ENCODE measurements at places on chromosomes 11 and 22.

DNA sequence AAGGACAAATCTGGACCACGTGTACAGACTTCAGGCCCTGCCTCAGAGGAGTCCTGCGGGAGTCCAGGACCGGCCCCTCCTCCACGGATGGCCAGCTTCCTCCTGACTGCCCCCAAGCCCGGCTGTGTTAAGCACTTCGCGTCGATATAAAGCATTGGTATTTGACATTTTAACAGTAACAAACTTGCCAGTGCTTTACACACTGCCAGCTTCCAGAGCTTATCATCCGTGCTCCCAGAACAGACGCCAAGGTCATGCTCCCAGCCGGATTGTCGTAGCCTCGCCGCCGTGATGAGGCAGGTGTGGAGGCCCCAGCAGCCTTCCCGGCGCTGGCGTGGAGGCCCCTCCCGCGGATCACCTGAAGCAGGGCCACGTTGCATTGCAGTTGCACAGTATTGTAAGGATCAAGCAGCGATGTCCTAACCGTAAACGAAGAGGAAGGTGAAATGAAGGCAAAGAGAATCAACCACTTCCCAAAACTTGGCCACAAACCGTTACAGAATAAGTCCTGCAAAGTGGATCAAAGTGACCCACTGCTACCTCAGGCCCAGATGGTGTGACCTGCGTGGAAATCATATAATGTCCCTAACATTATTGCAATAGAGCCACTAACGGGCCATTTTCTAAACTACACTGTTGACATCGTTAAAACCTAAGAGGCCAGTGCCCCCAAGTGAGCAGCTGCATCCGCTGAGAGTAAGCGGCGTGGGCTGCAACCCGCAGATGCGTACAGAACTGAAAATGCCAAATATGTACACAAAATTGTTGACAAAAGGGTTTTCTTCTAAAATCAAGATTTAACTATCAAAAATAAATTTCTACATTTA is 51.6 kb downstream of the CERK start:
- no peak for DNase-seq

DNA sequence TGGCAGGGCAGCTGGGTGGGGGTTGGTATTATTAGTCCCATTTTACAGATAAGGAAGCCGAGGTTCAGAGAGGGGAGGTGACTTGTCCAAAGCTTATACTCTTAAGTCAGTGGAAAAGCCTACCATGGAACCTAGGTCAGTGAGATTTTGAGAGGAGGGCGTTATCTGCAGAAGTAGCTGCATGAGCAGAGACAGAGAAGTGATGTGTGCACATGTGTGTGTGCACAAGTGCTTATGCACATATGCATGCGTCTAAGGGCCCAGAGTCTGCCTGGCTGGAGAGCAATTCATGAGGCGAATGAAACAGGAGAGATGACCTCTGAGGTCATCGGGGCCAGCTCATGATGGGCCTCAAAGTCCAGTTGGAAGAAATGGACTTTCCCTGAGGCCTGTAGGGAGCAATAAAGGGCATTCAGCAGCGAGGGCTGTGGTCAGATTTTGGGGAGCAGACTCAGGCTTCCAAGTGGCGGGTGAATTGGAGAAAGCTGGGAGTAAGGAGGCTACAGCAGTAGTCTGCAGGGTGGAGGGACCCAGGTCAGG is 8.2 kb downstream of the PLEKHB1 start:
- DNase-seq = no peak

DNA sequence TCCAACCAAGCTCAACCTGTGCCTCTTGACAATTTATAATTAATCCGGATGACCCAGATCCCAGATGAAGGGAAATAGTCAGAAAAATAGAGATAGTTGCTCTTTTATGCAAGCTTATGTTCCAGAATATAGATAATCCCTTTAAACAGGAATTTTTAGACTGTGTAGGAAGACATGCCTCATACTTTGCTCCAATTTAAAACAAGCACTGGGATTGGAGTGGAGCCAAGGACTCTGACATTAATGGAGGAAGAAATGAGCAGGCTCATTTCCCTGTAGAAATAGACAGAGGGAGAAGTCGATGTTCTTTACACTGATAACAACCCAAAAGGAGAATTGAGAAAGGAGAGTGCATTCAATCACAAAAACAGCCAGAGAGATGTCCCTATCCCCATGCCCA is 70.1 kb upstream of the LRRC55 start:
- DNase-seq = no peak

DNA sequence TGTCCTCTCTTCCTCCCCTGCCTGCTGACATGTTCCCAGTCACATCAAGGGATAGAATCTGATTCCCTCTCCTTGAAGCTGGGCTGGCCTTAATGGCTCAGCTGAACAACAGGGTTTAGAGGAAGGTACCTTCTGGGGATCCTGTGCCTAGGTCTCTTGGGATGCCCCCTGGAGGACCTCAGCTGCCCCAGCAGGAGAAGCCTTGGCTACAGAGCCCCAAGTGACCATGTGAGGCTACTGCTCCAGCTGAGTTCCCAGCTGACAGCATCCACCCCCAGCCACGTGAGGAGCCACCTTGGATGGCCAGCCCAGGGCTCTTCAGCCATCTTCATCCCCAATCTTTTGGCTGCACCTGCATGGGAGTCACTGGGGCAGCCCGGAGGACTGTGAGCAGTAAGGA is 1499.3 kb downstream of the TBC1D22A start:
- DNase-seq = no peak

- no peak for DNase-seq
Measured at GRCh38 chr11:109377039-109377742, 44.8 kb upstream of the C11orf87 start.

Data from NCI-H1694 (cell line).